CD4-positive, alpha-beta T cell treated with Interleukin-4 for 4 hours (primary cell): ENCODE measurements at places on chromosomes 6 and 20.

- DNase-seq = no peak
Measured at GRCh38 chr20:32804022-32804715, 15.6 kb upstream of the MAPRE1 start.

GRCh38 chr6:107691062-107691751, 132.9 kb downstream of the SCML4 start:
- DNase-seq = no peak

DNA sequence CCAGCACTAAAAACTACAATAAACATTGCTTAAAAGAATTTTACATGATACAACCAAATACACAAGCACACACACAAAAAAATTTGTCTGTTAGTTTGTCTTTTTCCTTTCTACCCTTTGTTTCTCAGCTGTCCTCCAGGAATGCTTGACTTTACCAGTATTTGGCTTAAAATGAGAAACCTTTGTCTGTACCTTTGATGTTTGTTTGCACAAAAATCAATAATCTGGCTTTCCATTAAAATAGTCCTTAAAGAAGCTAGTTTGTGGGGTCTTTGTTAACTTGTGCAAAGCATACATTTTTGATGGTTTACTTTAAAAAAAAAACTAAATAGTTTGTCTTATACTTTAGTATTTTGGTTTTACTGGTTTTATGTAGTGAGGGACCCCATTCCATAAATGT, 49.3 kb downstream of the RPRD1B start:
- DNase-seq = no peak

- no peak for DNase-seq
Measured at GRCh38 chr6:105051941-105052471, 95.1 kb downstream of the LIN28B start.

DNA sequence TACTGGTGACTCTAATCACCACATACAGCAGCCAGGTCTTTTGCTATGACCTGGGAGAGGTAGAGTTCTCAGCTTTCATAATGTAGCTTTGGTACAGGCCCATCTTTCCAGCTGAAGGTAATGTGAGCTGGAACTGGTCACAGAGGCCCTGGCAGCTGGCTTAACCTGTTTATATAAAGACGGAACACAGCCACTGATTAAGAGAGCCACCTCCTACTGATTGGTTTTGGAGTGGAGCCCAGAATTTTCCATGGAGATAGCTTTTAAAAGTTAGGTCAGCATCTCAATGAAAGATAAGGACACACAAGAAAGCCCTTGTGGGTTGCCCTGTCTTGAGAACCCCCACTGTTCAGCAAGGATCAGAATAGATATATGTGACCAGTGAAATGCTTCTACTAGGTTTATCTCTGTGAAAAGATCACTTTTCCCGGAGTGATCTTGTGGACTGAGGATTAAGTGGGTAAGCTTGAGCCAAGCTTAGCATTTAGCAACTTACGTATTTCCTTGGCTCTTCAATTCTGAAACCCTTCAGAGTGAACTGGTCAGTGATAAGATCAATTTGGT, 213.7 kb upstream of the CITED2 start:
- DNase-seq = no peak

- DNase-seq = no peak
Measured at GRCh38 chr6:3759646-3760232, 8.2 kb upstream of the PXDC1 start.

GRCh38 chr20:35546127-35546526, 4.2 kb downstream of the ERGIC3 start:
- DNase-seq = no peak

- no peak for DNase-seq
Measured at GRCh38 chr20:59752101-59752586, 147.8 kb downstream of the PHACTR3 start.

GRCh38 chr20:14937021-14937420, 599.6 kb upstream of the FLRT3 start:
- no peak for DNase-seq

DNA sequence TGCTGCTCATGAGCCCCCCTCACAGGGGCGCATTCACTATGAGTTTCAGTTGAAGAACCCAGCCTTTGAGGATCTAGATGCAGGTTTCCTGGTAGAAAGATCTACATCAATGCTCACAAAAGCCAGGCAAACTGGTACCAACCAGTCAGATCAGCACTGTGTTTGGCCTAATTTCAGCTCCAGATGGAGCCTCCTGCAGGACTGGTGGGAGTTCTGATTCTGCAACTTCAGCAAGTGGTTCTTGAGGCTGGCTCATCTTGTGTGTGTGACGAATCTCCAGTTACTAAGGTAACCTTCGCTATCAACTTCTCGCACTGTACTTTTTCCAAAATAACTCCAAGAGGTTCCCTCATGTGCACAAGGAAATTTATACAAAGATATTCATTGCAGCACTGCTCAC, 118.8 kb downstream of the ZMYND8 start:
- DNase-seq = no peak

DNA sequence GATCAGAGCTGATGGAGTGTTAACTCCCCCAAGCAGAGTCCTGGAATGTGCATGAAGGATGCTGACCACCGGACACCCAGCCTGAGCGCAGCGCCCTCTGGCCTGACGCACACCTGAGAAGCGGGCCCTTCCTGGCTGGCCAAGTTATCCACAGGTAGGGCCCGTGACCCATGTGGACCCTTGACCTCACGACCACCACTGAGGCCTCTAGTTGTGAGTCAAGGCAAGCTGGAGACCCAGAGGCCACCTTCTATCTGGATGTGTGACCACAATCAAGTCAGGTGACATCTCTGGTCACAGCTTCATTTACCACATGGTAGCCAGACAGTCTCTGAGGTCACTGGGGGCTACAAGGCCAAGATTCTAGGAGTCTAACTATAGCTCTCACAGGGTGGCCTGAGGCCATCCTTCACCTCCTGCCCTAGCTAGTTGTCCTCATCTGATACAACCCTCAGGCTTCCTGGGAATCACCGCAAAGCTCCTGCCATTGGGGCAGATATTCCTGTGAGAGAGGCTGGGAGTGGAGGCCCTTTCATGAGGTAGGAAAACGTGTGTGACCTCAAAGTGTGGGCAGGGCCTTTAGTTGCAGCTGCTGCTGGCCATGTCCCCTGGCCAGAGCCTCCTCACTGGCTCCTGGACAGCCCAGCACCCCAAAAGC, 53.1 kb downstream of the DSTN start:
- no peak for DNase-seq

GRCh38 chr6:95248499-95248898, 328.8 kb upstream of the MANEA start:
- no peak for DNase-seq

- DNase-seq = no peak
Measured at GRCh38 chr6:107539849-107540464, 50.0 kb downstream of the SOBP start.

DNA sequence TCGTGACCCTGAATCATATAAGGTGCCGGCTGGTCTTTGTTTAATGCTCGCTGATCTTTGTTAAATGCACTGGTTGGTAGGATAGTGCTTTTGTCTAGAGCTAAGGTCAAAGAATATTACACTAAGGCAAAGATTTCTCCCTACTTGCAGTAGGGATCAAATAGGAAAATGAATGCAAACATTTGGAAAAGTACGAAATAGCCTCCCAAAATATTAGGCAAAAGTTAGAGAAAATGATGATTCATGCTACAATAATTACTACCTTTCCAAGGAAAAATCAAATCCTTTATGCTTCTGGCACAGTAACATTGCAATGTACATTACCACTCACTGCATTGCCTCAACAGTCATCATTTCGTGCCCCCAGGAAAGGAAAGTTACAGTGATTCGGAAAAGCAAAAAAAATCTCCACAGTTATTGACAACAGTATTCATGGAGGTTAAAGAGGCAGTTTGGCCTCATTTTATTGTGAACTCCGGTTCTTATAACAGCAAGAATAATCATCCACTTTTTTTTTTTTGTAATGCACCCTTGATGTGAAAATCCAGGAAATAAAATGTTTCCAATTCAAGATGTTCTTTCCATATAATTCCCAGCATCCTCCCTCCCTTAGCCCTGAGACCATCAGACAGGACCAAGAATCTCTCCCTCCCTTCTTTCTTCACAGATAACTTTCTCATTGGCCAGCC, 61.7 kb upstream of the ZMYND8 start:
- no peak for DNase-seq

DNA sequence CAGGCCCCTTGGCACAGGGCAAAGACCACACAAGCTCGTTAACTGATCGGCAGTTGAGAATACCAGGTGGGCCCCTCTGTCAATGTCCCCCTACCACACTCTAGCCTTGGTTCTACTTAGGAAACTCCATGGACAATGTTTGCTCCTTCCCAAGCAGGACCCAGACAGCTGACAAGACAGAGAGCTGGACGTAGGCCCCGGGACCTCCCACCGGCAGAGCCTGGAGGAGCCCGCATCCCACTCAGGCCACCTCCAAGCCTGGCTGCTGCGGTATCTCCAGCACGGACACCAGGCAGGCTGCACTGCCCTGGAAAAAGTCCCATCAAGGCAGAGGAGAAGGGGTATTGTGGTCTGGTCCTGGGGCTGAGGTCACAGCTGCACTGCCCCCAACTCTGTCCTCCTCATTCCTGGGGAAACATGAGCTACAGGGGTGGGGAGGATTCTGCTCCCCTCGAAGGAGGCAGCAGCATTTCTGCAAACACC, 6.2 kb upstream of the GRM4 start:
- DNase-seq = no peak

DNA sequence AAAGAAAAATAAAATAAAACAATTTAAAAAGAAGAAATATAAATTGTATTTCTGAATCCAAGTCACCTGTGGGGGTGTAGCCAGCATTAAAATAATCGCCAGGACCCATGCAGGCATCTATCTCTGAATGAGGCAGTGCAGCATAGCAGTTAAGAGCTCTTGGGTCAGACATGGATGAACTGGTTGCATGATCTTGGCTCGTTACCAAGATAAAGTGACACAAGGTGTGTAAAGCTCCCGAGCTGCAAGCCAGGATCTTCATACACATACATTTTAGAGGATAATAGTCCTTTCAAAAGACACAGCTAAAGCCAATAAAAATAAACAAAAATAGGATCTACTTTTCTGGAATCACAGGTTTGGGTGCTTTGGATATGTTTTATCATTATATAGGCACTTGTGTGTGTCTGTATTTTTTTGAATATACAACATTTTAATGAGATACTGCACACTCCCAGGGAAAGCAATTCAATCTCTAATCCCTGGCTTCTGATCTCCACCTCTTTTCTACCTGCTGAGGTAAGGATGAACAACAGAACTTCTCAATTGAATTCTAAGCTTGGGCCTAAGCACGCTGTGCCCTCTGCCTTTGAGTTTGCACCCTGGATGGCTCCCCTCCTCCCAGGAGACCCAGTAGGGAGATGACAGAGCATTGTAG, 8.9 kb downstream of the TRIM10 start:
- no peak for DNase-seq

DNA sequence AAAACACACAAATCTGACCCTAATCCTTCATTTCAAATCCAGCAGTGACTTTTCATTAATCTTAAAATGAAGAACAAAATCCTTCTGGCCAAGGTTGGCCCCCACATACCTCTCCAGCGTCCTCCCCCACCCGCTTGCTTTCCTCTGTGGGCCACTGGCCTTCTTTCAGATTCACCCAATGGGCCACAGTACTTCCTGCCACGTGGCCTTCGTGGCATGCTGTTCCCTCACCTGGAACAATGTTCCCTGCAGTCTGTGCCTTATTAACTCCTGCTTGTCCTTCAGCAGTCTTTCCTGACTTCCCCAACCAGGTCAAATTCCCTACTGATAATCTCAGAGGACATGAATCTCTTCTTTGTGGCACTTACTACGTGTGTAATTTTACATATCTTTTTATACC, 5.3 kb upstream of the GTF2H4 start:
- no peak for DNase-seq

- no peak for DNase-seq
Measured at GRCh38 chr20:37994512-37994911, 38.7 kb downstream of the TTI1 start.

DNA sequence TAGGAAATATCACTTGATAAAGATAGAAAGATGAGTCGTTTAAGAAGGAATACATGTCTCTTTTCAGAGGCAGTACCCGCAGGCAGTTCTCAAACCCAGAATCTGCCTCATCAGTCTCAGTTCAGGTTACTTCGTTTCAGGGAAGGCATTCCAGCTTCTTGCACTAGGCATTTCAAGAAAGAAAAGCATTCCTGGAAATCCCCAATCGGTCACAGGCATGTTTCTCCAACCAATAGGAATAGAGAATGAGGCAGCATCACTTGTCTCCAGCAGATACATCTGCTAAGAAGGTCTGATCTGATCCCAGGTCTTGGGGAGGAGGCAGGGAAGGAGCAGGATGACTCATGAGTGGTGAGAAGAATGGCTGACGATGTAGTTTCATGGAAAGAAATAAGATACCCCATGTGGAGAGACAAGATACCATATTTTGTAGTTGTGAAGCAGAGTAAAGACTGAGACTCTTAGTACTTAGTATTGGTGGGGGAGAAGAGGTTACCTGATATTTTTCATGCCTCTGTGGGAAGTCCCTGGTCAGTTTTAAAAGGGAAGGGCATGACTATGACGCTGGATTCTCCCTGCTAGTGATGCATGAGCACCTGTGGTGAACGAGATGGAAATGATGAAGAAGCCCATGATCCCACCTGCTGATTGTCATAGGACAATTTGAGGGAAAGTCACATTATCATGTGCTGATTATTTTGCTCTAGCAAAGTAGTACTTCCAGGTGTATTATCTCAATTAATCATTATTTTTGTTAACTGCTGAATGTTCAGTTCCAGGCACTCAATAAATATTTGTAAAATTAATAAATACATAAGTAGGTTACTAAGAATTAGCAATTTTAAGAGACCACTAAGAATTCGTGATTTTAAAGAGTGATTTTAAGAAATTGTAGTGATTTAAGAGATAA, 20.3 kb upstream of the HLA-DRB1 start:
- DNase-seq = peak; percentile 72

DNA sequence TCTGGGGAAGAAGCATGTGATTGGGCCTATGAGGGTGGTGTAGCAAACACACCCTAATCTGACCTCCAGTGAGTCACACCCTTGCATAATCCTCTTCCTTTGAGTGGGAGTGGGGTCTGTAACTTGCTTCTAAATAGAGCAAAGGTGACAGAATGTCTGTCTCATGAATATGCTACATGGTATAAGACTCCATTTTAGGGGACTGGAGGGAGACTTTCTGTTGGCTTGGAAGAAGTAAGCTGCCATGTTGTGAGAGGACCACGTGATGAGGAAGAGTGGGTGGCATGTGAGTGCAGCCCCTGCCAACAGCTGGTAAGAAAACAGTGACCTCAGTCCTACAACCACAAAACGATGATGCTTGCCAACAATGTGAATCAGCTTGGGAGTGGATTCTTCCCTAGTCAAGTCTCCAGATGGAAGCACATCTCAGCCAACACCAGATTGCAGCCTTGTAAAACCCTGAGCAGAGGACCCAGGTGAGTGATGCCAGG, 3.7 kb downstream of the AK9 start:
- DNase-seq = no peak

- no peak for DNase-seq
Measured at GRCh38 chr6:50185006-50185405, 135.3 kb upstream of the DEFB112 start.

DNA sequence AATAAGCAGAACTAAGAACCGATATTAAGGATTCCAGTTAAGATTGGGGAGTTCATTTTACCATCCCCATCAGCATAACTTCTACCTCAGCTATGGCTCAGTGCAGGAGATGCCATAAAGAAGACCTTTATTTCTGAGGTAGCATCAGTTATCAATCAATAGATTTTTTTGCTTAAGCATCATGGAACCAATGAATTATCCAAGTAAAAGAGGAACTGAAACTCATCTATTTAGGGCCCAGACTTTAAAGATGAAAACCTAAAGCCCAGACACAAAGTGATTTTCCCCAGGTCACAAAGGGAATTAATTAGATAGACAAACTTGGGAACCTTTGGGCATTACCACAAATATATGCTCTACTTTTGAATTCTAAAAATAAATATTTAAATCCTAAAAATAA, 59.2 kb upstream of the TINAG start:
- DNase-seq = no peak

- no peak for DNase-seq
Measured at GRCh38 chr20:62506087-62506486, 30.3 kb upstream of the GATA5 start.
